ENCODE measurements at places on chromosomes 4 and X.

DNA sequence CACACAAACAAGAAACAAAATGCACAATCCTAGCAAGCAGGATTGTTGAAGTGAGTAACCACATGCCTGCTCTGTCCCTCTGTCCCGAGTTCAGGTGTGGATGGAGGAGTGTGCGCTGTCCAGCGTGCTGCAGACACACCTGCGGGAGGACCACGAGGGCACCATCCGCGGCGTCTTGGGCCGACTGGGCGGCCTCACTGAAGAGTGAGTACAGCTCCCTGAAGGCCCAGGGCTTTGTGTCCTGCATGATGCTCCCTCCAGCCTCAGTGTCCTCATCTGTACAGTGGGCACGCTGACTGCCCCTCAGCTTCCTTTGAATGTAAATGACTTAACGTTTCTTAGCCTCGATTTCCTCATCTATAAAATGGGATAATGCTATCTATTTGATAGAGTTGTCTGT, 82.5 kb downstream of the EVC start:
- DNase-seq: no peak

DNA sequence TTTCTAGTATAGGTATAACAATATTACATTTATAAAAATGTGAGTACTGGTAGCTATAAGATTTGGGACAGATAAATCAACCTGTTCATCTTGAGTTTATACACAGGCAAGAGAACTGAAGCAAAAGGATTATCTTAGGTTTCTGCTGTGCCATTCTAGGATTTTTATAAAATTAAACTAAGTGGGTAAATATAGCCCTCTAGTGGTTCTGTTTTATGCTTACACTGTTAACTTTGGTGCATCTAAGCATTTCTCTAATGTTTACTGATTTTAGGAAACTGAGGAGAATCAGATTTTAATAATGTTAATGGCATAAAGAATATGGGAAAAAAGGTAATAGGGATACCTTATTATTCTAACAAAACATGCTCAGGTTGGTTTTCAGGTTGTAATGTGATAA, 1.1 kb upstream of the RRH start:
- no peak for DNase-seq

DNA sequence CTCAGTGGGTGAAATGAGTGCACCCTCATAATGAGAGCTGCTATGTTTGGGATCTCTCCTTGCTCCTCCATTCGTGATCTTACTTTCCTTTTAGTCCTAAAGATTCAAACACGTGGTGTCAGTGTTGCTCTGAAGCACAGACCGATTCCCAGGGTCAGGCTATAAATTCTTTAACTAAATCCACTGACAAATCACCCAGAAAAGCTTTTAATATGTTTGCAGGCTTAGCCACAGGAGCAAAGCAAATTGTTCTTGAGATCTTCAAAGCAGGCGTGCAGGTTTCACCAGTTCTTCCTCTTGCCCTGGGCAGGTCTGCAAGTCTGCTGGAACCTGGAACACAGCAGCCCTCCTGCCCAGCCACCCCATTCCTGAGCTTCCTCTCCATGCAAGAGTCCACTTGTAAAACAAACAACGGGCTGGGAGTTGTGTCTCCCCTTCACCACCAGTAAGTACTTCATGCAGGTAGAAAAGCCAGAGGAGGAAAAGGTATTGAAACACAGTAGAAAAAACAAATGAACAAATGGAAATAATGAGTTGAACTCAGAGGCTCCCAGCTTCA, 70.1 kb upstream of the ENPP6 start:
- DNase-seq: no peak

DNA sequence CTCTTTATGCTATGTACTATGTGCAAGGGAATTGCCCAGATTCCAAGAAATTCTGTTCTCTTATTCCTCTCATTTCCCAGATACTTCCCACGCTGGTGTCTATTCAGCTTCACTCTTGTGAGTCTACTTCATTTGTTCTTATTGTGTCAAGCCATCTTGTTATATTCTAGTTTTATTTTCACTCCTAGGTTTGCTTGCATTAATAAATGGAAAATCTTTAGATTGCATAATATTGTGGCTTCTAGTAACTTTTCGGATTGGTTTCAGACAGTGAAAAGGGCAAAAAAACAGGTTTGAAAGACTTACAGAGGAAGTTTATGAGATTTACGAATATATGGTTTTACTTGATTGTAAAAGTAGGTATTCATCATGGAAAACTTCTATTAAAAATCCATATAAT, 128.4 kb downstream of the BTC start:
- DNase-seq: no peak

DNA sequence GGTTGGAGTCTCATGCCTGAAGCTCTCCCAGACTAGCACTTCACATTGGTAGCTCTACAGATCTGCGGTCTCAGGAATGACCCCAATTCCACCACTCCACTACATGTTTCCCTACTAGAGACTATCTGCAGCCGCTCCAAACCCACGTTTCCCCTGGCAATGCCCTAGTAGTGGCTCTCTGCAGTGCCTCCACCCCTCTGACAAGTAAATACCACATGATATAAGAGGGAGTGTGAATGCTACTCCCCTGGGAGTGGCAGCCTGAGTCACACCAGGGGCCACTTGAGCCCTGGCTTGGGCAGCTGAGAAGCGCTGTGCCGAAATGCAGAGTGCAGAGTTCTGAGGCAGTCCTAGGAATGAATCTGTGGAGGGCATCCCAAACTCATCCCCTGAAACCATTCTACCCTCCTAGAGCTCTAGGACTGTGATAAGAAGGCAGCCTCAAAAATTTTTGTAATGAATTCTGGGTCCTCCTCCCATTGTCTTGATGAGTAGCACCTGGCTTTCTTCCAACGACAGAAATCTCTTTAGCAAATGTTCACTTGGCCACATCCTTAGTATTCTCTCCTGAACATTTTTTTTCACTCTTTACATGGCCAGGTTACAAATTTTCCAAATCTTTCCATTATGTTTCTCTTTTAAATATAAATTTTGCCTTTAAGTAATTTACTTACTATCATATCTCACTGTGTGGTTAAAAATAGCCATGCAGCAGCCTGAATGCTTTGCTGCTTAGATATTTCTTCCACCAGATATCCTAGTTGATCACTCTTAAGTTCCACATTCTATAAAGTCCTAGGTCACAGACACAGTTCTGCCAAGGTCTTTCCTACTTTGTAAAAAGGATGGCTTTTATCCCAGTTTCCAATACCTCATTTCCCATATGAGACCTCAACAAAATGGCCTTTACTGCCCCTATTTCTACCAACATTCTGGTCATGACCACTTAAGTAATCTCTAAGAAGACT, 160.2 kb upstream of the CPEB2 start:
- no peak for DNase-seq

GRCh38 chr4:140094438-140095420, 59.3 kb downstream of the MAML3 start:
- no peak for DNase-seq

GRCh38 chrX:118740276-118740889, 13.0 kb downstream of the IL13RA1 start:
- no peak for DNase-seq

DNA sequence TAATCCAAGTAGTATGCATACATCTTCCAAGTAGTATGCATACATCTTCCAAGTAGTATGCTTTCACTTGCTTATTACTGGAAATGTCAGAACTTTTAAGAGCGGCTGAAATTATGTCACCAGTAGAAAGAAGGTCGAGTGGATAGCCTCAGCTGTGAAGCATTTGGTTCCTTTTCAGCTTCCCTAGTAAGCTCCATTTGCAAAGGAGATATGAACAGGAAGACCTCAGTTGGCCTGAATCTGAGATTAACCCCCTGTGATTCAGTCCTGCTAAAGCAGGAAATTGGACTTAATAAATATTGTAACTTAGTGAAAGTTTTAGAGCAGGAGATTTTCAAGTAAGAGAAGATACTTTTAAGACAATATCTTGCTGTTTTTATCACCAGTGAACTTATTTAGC, 48.1 kb downstream of the PCDH7 start:
- no peak for DNase-seq

GRCh38 chrX:130874751-130875150, 28.3 kb downstream of the ENOX2 start:
- DNase-seq: no peak

GRCh38 chr4:155602351-155603140, 64.1 kb upstream of the GUCY1A1 start:
- no peak for DNase-seq

GRCh38 chr4:145722561-145722960, 42.6 kb downstream of the C4orf51 start:
- DNase-seq: no peak

- DNase-seq: no peak
Observed at GRCh38 chr4:126834854-126835253, 797.9 kb upstream of the INTU start.

- no peak for DNase-seq
Observed at GRCh38 chrX:110321081-110321480, 3.2 kb upstream of the AMMECR1 start.

- DNase-seq: no peak
Observed at GRCh38 chr4:42483426-42484379, 86.4 kb downstream of the SHISA3 start.

GRCh38 chrX:9349572-9350494, 115.0 kb upstream of the TBL1X start:
- DNase-seq: no peak

DNA sequence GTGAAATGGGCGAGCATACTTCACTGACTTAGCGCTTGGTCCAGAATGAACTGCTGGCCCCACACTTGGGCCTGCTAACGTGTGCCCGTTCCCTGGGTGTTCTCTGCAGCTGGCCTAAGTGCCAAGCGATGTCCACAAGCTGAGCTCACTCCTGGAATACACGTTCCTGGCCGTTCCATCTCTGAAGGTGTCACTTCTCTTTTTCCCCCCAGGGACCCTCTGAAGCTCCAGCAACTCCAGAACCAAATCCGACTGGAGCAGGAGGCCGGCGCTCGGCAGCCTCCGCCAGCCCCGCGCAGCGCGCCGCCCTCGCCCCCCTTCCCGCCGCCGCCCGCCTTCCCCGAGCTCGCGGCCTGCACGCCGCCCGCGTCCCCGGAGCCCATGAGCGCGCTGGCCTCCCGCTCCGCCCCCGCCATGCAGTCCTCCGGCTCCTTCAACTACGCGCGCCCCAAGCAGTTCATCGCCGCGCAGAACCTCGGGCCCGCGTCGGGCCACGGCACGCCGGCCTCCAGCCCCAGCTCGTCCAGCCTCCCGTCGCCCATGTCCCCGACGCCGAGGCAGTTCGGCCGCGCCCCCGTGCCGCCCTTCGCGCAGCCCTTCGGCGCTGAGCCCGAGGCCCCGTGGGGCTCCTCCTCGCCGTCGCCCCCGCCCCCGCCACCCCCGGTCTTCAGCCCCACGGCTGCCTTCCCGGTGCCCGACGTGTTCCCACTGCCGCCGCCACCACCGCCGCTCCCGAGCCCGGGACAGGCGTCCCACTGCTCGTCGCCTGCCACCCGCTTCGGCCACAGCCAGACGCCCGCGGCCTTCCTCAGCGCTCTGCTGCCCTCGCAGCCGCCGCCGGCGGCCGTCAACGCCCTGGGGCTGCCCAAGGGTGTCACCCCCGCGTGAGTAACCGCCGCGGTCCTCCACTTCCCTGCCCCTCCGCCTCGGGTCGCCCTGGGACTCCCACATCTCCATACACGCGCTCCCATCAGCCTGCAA, 132.3 kb downstream of the CBR4 start:
- DNase-seq: no peak

GRCh38 chr4:56511098-56511497, 5.5 kb downstream of the ARL9 start:
- no peak for DNase-seq
